ENCODE measurements at places on chromosomes 6 and 20. TPM values are rescaled to one million over a fixed set of nuclear protein-coding genes. Genes with fewer than 3 reads are reported as not detected.

Gene SLC22A7
- total RNA-seq: not detected

Gene THBS2
- total RNA-seq: 0.17 TPM

Gene ENPP5
- not detected for total RNA-seq

Gene AIF1
- not detected for total RNA-seq

Gene CCN5
- total RNA-seq: 29.9 TPM

Gene PGBD1
- 4.3 TPM for total RNA-seq

Gene MBOAT1
- 3.4 TPM for total RNA-seq

Gene TRAPPC3L
- total RNA-seq: not detected

Gene EGFL8
- total RNA-seq: 2.2 TPM

Gene GTSF1L
- total RNA-seq: not detected

Gene SLC13A3
- 0.12 TPM for total RNA-seq

Gene DOK5
- not detected for total RNA-seq

Gene FOXO3
- total RNA-seq: 7.7 TPM

Gene FGD2
- not detected for total RNA-seq

Gene KIF25
- 0.07 TPM for total RNA-seq

Gene TRERF1
- 10.0 TPM for total RNA-seq

Gene FAXC
- total RNA-seq: 6.3 TPM

Gene CASS4
- 0.06 TPM for total RNA-seq

Gene ENPP1
- total RNA-seq: 2.3 TPM

Gene CALHM5
- 0.10 TPM for total RNA-seq

Gene HTR1E
- total RNA-seq: not detected

Gene RFX6
- total RNA-seq: not detected

Gene C20orf144
- total RNA-seq: 0.10 TPM

Gene HMGCLL1
- 0.18 TPM for total RNA-seq

Gene CST5
- not detected for total RNA-seq

Gene GPR6
- total RNA-seq: not detected

Gene KHDC1
- total RNA-seq: 4.0 TPM

Gene COL12A1
- total RNA-seq: 5.0 TPM

Gene LY6G6D
- not detected for total RNA-seq

Gene C6orf15
- total RNA-seq: not detected

Gene C6orf132
- total RNA-seq: 1.1 TPM

Gene TBXT
- total RNA-seq: not detected

Gene SYS1
- 35.6 TPM for total RNA-seq

Gene SLC22A2
- total RNA-seq: not detected

Gene PACSIN1
- 0.04 TPM for total RNA-seq

Gene MAP7
- total RNA-seq: 38.0 TPM

Gene SPATS1
- not detected for total RNA-seq

Gene DNAH8
- total RNA-seq: not detected

Gene FOXF2
- total RNA-seq: 18.6 TPM

Gene PDYN
- not detected for total RNA-seq

Gene LPA
- total RNA-seq: 0.02 TPM

Gene SMPDL3A
- 3.4 TPM for total RNA-seq

Gene HELZ2
- total RNA-seq: 9.5 TPM

Gene CAGE1
- not detected for total RNA-seq

Gene COL11A2
- 0.72 TPM for total RNA-seq

Gene TUBB2B
- 13.8 TPM for total RNA-seq

Gene PLEKHG1
- 0.50 TPM for total RNA-seq

Gene TREM1
- 0.30 TPM for total RNA-seq

Gene HLA-DPA1
- total RNA-seq: 0.10 TPM

Gene MGME1
- total RNA-seq: 46.2 TPM

Gene MOG
- total RNA-seq: not detected

Gene KIF13A
- total RNA-seq: 20.8 TPM

Gene METTL24
- not detected for total RNA-seq

Gene SLC22A16
- not detected for total RNA-seq

Gene FRK
- total RNA-seq: 1.8 TPM

Gene GABRR1
- total RNA-seq: not detected

Gene DYNLT2
- total RNA-seq: 0.63 TPM

Gene C20orf141
- total RNA-seq: 0.60 TPM

All from A549 treated with DMSO at 1 μM for 4 hours (cell line).